Activated CD4-positive, alpha-beta memory T cell treated with anti-CD3 and anti-CD28 coated beads, Interleukin-2, amount 10 ng/mL, durations not matched to agents 7 days and 5 days (primary cell): ENCODE measurements at places on chromosomes 6 and 20. TPM values are rescaled to one million over a fixed set of nuclear protein-coding genes. Genes with fewer than 3 reads are reported as not detected.

DNA sequence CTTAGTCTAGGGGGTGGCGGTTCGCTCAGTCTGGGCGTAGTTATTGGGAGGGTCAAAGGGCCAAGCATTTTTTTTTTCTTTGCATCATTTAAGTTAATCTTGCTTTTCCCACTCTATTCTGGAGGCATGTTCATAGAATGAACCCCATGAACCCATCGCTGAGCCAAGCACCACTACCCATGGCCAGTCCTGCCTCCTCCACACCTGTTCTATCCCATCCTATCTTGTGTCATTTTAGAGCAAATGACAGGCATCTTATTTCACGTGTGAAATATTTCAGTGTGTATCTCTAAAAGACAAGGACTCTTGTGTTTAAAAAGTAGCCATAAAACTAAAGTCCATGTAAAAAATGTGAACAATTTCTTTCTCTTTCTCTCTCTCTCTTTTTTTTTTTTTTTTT lies 13.9 kb downstream of the SRC start:
- no peaks in the 10 kb centered on the region for H3K27me3 ChIP-seq
- H3K27ac ChIP-seq: no peak overlapping the region
- no peaks in the 10 kb centered on the region for H3K36me3 ChIP-seq

- peak overlapping the region; percentile 98 for H3K27ac ChIP-seq
- H3K27me3 ChIP-seq: no peaks in the 10 kb centered on the region
- H3K4me3 ChIP-seq: peak overlapping the region; percentile 97
- H3K36me3 ChIP-seq: peaks cover 70% of the 10 kb centered on the region
These were observed 764 bp downstream of the BAG6 start for GRCh38 chr6:31651602-31652191.

- no peak overlapping the region for H3K4me3 ChIP-seq
- no peak overlapping the region for H3K27ac ChIP-seq
- H3K36me3 ChIP-seq: no peaks in the 10 kb centered on the region
- DNase-seq: no peak
- H3K27me3 ChIP-seq: no peaks in the 10 kb centered on the region
These were observed 430.3 kb upstream of the SULF2 start for GRCh38 chr20:48215536-48215935.

DNA sequence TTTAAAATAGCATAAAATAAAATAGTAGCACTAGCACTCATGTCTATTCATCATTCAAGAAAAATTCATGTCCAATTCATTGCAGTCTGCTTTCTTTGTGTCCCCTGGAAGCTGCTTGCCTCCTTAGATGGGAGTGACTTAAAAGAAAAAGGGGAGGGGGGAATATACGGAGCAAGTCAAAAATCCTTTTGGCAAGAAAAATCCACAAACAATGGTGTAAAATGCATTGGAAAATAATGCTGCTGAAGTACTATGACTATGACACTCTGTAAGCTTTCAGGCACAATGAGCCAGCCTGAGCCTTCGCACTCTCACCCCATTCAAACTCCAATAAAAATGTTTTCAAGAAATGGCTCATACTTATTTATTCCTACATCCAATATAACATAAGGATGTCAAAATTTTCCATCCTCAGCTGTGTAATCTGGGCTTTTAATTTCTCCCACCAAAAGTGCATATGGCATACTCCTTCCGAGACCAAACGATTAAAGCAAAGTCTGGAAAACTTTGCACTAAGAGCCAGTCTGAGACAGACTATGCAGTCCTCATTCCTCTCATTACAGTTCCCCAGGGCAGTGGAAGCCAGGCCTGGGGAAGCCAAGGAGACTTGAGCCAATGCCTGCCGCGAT lies 790 bp downstream of the NEDD9 start:
- peaks cover 36% of the 10 kb centered on the region for H3K36me3 ChIP-seq
- peak overlapping the region; percentile 86 for H3K4me3 ChIP-seq
- peak overlapping the region; percentile 99 for H3K27ac ChIP-seq
- no peak for DNase-seq
- no peaks in the 10 kb centered on the region for H3K27me3 ChIP-seq

GRCh38 chr6:111566873-111567517 lies 38.7 kb downstream of the TRAF3IP2 start:
- DNase-seq: peak; percentile 25
- H3K4me1 ChIP-seq: peaks cover 51% of the 10 kb centered on the region
- peak overlapping the region; percentile 72 for H3K27ac ChIP-seq
- H3K36me3 ChIP-seq: peaks cover 74% of the 10 kb centered on the region
- H3K4me3 ChIP-seq: peak overlapping the region; percentile 38
- no peaks in the 10 kb centered on the region for H3K27me3 ChIP-seq

- H3K36me3 ChIP-seq: no peaks in the 10 kb centered on the region
- H3K4me1 ChIP-seq: peaks cover 11% of the 10 kb centered on the region
- no peaks in the 10 kb centered on the region for H3K27me3 ChIP-seq
- no peak overlapping the region for H3K27ac ChIP-seq
These were observed 37.9 kb upstream of the SLC23A2 start for GRCh38 chr20:5039255-5039657.

DNA sequence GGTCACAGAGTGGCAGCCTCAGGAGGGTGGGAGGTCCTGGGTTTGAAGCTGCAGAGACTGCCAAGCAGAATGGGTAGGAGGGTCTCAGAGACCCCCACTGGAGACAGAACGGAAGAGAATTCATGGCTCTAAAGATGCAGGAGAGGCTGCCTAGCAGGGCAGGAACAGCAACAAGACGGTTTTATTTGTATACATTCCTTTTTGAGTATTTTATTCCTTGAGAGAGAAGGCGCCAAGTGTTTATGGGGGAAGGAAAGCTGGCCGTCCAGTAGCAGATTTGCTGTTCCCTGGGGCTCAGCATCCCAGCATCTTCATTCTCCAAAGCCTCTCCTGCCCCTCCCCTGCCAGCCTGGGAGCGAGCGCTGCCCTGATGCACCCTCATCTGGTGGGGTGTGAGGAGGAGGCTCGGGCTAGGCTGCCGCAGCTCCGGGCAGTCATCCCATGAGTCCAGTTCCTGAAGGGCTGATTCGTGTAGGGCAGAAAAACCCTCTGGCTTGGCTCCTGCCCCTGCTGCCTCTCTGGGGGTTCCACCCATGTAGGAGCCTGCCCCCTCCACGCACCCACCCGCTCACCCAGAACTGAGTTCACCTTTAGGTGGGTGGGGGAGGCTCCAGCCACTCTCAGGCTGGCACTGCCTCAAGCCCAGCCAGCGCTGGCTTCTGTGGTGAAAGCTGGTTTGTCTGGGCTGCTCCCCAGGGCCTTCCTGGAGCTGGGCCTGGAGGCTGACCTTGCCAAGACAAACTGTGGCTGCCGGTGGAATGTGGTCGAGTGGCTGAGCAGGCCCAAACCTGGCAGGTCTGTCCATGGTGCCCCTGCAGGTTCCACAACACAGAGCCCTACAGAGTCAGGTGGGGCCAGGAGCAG lies 32.4 kb downstream of the CPXM1 start:
- H3K4me3 ChIP-seq: no peak overlapping the region
- no peaks in the 10 kb centered on the region for H3K36me3 ChIP-seq
- H3K27ac ChIP-seq: no peak overlapping the region
- peaks cover 7% of the 10 kb centered on the region for H3K4me1 ChIP-seq
- DNase-seq: no peak
- peaks cover 12% of the 10 kb centered on the region for H3K27me3 ChIP-seq

GRCh38 chr6:130824978-130825694 lies 2.1 kb upstream of the SMLR1 start:
- peaks cover 1% of the 10 kb centered on the region for H3K27me3 ChIP-seq
- no peak for DNase-seq
- peak overlapping the region; percentile 13 for H3K27ac ChIP-seq
- H3K4me3 ChIP-seq: no peak overlapping the region
- H3K36me3 ChIP-seq: no peaks in the 10 kb centered on the region

DNA sequence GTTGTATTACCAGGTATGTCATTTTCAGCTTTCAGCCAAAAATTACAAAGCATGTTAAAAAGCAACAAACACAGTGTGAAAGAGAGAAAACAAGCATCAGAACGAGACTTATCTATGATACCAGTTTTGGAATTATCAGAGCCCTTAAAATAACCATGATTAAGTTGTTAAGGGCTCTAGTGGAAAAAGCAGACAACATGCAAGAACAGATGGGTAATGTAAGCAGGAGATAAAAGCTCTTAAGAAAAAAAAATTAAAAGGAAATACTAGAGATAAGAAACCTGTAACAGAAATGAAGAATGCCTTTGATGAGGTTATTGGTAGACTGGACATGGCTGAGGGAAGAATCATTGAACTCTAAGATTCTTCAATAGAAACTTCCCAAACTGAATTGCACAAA lies 127.5 kb upstream of the SCGN start:
- no peak for DNase-seq
- no peaks in the 10 kb centered on the region for H3K36me3 ChIP-seq
- H3K4me1 ChIP-seq: no peaks in the 10 kb centered on the region
- H3K4me3 ChIP-seq: no peak overlapping the region

DNA sequence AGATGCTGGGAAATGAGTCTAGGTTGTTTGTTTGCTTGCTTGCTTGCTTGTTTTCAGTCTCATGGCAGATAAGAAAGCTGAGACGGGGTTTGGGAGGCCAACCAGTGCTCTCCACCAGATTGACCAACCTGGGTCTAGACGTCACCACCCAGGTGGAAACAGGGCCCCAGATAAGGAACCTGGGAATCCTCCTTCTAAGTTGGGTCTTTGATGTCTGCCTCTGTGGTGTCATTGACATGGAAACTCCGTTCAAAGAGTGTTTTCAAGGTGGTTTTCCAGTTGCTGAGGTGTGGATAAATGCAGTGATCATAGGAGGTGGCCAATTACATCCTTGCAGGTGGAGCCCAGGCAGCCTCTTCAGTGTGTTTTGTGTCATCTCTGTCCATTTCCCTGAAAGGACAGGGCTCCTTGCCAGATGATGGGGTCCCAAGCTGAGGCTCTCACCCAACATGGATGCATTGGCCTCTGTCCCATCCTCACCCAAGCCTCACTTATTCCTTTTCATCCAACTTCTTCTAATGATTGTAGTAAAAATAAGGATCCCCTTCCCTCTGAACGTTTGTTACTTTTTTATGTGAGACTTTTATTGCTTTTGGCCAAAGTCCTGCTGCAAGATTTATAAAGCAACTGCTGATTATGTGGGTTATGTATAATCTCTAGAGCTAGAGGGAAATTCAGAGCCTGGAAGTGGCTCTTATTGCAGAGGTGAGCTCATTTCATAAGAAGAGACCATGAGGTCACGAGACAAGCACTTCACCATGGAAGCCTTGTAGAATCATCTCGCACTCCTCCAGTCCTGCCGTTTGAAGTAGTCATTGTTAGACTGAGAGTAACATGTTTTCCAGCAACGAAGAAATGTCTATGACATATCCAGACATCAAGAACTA lies 32.0 kb upstream of the SYNDIG1 start:
- H3K36me3 ChIP-seq: no peaks in the 10 kb centered on the region
- H3K4me3 ChIP-seq: no peak overlapping the region
- no peaks in the 10 kb centered on the region for H3K27me3 ChIP-seq
- H3K27ac ChIP-seq: no peak overlapping the region
- H3K4me1 ChIP-seq: no peaks in the 10 kb centered on the region

- no peaks in the 10 kb centered on the region for H3K27me3 ChIP-seq
- peak overlapping the region; percentile 69 for H3K4me3 ChIP-seq
- no peak for DNase-seq
- peaks cover 52% of the 10 kb centered on the region for H3K4me1 ChIP-seq
- peak overlapping the region; percentile 69 for H3K27ac ChIP-seq
- no peaks in the 10 kb centered on the region for H3K36me3 ChIP-seq
These were observed 90.5 kb upstream of the PRSS16 start for GRCh38 chr6:27156874-27157458.

GRCh38 chr6:44073612-44074438 lies 53.4 kb downstream of the MRPL14 start:
- DNase-seq: peak; percentile 24
- peaks cover 21% of the 10 kb centered on the region for H3K4me1 ChIP-seq
- no peaks in the 10 kb centered on the region for H3K36me3 ChIP-seq
- H3K27me3 ChIP-seq: peaks cover 35% of the 10 kb centered on the region

GRCh38 chr6:75800708-75801505 lies 51.9 kb downstream of the MYO6 start:
- no peaks in the 10 kb centered on the region for H3K27me3 ChIP-seq
- no peaks in the 10 kb centered on the region for H3K4me1 ChIP-seq
- no peak for DNase-seq
- H3K27ac ChIP-seq: no peak overlapping the region

- H3K4me3 ChIP-seq: no peak overlapping the region
- H3K27me3 ChIP-seq: no peaks in the 10 kb centered on the region
- no peak for DNase-seq
- H3K27ac ChIP-seq: no peak overlapping the region
These were observed 37.5 kb upstream of the NOX3 start for GRCh38 chr6:155493026-155493693.

DNA sequence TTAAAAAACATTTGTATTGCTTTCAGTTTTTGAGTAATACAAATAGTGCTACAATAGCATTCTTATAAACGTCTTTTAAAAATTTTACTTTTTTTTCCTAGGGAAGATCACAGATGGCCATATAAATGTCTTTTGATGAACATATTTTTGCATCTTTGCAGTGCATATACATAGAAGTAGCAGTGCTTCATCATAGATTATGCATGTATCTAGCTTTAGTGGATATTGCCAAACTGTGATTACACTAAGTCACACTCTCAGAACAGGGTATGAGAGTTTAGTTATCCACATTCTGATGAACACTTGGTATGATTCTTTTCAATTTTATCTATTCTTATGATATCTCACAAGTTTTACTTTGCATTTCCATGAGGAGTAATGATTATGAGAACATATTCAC lies 99.8 kb upstream of the ASCC3 start:
- no peaks in the 10 kb centered on the region for H3K4me1 ChIP-seq
- no peaks in the 10 kb centered on the region for H3K36me3 ChIP-seq
- no peak overlapping the region for H3K27ac ChIP-seq

DNA sequence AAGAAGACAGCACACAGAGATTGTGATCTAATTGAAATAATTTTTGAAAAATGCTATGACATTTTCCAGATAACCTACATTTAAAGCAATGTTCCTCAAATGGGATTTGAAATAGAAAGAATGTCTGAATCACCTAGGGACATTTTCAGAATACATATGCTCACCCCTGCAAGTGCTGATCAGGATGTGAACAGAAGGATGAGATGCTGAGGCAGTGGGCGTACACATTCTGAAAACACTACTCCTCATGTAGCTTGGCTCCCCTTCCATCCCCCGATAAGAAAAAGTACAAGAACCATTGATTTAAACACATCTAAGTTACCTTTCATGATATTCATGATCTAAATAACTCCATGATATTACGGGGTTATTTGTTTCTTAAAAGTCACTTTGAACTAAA lies 29.9 kb upstream of the HINT3 start:
- peaks cover 46% of the 10 kb centered on the region for H3K4me1 ChIP-seq
- peaks cover 71% of the 10 kb centered on the region for H3K36me3 ChIP-seq
- no peak for DNase-seq
- no peaks in the 10 kb centered on the region for H3K27me3 ChIP-seq

The ABHD16B gene
- total RNA-seq: not detected

The CST2 gene
- total RNA-seq: not detected

The KIAA1755 gene
- total RNA-seq: not detected

The IP6K3 gene
- not detected for total RNA-seq

The LY6G6C gene
- not detected for total RNA-seq

The CNR1 gene
- total RNA-seq: not detected

The CRISP3 gene
- total RNA-seq: not detected

The GSTA3 gene
- not detected for total RNA-seq

The MAP1LC3A gene
- 10.5 TPM for total RNA-seq

The RIPOR2 gene
- 234 TPM for total RNA-seq
